Liver (tissue), 10 donors: ENCODE measurements at places on chromosomes 1 and 21.

DNA sequence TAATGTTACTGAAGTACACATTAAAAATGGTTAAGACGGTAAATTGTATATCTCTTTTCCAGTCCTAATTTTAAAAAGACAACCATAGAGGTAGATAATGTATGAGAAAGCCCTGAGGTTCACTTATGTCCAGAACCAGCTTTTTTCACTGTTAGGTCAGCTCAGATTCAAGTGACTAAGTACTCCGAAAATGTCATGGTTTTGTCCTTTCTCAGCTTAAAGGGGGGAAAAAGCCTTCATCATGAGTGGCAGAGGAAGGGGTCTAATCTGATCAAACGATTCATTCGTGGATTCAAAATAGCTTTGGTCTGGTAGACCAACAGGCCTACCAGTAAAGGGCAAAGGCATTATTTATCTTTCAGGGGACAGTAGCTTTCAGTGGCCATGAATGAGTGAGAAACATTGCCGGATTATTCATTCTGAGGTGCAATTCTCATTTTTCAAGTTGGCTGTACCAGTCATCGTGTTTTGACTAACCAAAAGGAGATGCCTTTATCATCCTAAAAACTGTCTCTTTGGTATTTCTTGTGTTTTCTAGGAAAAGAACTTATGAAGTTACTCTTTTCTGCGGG, 208.4 kb downstream of the HHIPL2 start:
- DNase-seq = no peak

GRCh38 chr1:36355811-36356210, 29.9 kb downstream of the STK40 start:
- no peak for DNase-seq

- no peak for DNase-seq
Measured at GRCh38 chr1:220182111-220182510, 88.2 kb downstream of the IARS2 start.

DNA sequence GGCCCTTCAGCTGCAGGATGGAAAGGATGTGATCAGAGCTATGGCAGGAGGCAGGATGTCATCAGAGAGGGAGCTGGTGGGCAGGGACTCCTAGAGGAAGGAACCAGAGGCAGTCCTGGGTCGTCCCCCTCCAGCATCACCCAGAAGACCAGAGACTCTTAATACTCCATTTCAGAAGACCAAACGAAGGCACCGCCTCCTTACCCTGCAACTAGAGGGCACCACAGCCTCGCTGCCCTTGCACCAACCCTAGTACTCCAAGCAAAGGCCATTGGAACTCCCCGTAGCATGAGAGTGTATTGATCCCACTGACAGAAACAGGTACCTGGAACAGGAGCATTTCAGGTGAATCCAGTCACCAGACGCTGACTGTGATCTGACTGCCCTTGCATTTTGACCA, 598.1 kb downstream of the NPHP4 start:
- DNase-seq = no peak

GRCh38 chr1:205925736-205926135, 17.5 kb downstream of the SLC26A9 start:
- no peak for DNase-seq

- no peak for DNase-seq
Measured at GRCh38 chr1:154575951-154576566, 8.5 kb downstream of the CHRNB2 start.

DNA sequence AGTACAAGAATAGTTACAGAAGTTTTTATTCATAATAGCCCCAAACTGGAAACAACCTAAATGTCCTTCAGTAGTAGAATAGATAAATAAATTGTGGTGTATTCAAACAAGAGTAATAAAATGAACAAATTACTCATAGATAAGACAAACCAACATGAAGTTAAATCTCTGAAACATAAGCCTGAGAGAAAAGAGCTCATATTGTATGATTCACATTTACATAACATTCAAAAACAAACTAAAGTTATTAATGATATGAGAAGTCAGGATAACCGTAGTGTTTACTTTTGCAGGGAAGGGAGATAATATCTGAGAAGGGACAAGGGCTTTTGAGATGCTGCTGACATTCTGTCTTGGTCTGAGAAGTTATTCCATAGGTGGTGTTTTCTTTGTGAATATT, 13.5 kb downstream of the STPG1 start:
- DNase-seq = no peak

DNA sequence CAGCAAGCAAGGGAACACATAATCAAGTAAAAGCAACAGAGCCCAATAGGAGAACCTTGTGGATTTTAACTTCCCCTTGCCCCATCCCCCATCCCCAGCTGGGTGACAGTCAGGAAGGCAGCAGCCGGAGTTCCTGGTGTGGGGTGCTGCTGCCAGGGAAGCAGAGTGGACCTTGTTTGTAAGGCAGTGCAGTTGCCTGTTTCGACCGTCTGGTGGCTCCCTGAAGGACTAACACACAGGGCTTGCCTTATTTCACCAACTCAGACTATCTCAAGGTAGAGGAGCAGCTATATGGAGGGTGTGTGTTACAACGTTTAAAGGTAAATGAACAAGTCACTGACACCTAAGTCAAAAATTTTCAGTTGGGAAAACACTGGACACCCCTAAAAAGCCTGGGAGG, 6.6 kb downstream of the KRTAP10-8 start:
- no peak for DNase-seq

- no peak for DNase-seq
Measured at GRCh38 chr1:7421471-7422075, 349.5 kb upstream of the VAMP3 start.

GRCh38 chr21:42214921-42215320, 4.0 kb upstream of the ABCG1 start:
- no peak for DNase-seq

- no peak for DNase-seq
Measured at GRCh38 chr1:90308421-90308820, 313.5 kb downstream of the ZNF326 start.

DNA sequence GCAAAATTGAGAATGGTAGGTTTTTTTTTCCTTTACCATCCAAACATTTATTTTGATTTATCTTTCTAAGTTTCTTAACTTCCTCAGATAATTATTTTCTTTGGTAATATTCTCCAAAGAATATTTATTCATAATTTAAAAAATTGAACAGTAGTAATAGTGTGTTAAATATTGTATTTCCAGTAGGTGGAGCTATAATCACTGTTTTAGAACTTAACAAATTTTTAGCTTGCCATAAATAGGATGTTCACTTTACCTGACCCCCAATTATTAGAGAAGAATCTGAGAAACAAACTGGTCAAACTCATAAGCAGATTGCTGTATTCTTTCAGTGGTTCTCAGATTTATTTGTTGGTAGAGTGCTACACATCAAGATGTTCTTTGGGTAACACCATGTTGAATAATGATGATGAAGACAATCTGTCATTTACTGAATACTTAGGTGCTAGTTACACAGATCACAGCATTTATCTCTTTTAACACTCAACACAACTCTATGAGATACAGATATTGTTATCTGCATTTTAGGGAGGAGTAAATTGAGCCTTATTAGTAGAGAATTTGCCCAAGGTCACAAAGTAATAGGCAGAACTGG, 82.4 kb upstream of the GPR88 start:
- no peak for DNase-seq

- no peak for DNase-seq
Measured at GRCh38 chr1:66282891-66283621, 250.9 kb upstream of the SGIP1 start.

GRCh38 chr1:21263052-21263429, 27.2 kb downstream of the ECE1 start:
- no peak for DNase-seq

- DNase-seq = no peak
Measured at GRCh38 chr1:212873518-212873917, 15.4 kb downstream of the FLVCR1 start.

- DNase-seq = no peak
Measured at GRCh38 chr1:26109229-26110164, 2.1 kb upstream of the PDIK1L start.

DNA sequence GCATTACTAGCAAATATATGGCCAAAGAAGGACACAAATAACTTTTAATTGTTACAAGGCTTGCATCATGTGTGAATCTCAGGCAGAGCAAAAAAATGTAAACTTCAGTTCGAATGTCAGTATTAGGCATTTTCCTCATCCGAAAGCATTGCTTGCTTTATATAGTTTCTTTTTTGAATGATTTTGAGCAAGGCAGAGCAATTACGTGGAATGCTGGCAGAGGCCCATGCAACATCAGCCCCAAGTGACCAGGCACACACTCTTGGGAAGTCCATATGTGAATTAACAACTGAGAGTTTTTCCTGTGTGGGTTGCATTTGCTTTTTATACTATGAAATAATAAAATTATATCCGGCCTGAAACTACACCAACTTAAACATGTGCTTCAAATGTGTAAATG, 274.8 kb downstream of the PTPRC start:
- no peak for DNase-seq

GRCh38 chr1:228353601-228354371, 52.8 kb downstream of the TRIM11 start:
- DNase-seq = no peak

DNA sequence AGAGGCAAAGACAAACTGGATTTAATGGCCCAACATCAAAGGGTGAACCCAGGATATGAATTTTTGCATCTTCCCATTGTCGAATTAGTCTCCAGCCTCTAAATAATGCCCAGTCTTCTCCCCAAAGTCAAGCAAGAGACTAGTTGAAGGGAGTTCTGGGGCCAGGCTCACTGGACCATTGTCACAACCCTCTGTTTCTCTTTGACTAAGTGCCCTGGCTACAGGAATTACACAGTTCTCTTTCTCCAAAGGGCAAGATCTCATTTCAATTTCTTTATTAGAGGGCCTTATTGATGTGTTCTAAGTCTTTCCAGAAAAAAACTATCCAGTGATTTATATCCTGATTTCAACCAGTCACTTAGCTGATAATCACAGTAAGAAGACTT, 26.5 kb downstream of the CD53 start:
- no peak for DNase-seq

DNA sequence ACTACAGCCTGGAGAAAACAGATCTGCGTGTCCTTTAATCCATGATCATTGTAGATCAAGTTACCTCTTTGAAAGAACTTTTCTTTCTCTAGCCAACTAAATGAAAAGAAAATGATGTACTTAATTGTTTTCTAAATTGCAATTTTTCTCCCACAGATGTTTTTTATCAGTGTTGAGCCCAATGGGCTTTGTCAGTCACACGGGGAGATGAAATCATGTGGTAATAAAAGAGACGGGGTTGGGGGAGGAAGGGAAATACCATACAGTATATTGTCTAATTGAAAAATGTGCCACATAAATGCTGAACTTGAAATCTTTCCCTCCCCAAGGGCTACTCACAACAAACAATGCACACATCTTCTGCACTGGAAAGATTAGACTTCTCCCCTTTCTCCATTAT, 58.4 kb downstream of the NTMT2 start:
- no peak for DNase-seq

DNA sequence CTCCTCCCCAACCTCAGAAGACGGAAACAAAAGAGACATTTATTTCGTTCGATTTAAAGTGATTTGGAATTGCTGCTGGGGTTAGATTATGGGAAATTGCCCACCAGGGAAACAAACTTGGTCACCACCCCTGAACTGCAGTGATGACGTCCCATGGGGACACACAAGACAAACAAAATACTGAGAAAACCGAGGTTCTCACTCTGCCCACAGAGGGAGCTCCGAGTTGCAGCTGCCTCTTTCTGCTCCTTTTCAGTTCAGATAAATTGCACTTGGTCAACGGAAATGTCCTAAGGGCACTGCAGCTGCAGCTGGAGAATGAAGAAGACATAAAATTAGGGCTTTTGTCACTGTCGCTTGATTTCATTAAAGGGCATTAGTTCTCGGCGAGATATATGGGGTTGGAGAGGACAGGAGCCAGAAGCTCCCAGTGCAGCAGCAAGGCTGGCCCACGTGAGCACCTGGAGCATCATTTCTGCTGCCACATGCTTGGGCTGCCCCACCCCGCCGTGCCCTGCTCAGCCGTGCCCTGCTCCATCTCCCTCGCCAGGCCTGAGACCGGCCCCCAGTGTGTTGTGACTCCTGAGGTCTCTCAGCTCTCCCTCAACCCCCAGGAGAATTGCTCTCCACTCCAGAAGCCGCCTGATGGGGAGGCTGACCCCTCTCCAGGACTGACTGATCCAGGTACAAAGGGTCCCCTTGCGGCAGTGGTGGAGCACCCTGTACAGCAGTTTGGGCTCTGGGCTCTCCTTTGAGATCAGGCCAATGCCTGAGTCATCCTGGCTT, 231.7 kb upstream of the AJAP1 start:
- no peak for DNase-seq

DNA sequence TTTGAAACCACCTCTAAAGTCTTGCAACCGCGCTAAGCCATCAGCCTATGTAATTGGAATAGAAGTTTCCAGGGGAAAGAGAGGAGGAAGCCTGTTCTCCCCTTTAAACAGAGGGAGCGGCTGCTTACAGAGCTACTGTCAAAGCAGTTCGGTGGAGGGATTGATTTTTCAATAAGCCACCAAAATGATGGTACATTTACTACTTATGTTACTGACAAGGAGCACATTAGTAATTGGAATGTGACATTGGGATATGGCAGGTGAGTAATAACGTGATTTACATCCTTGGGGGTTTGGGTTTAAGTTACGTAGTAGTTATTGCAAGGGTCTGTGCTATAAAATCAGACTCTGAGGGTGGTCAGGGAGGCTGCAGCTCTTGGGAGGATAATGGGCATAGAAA, 257.3 kb downstream of the KAZN start:
- DNase-seq = no peak

DNA sequence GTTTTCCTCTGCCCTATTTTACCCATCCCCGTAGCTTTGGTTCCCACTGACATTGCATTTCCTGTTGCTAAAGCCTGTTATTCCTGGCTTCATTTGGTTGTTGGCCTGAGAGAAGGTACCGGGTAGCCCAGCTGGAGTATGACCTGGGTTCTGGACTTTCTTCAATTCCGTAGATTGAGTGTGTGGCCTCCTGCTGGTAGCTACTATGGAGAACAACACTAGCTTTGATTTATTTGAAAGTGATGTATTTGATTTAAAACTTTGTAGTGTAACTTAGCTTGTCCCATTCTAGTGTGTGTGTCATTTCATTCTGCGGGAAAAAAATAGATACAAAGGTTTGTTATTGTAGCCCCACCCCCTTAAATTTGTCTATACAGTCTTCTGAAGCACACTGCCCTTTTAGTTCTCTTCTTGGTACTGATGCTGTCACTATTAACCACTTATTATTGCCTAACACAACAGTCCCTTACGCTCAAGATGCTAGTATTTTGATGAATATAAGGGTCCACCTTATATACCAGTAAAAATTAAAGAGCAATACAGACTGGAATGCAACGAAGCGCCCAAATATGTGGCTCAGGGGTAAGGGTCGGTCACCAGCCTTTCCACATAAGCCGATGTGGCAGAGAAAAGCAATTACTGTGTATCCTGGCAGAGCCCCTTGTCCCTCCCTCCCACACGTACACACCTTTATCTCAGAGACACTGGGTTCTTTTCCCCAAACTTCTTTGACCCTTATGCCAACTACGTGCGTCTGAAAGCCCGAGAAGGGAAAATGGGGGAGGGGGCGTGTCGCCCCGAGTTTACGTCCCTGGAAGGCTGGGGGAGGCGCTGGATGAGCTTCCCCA, 643 bp upstream of the MOV10 start:
- DNase-seq = no peak
